NCI-H1436 (cell line): ENCODE measurements at places on chromosomes 13 and 19.
A peak's percentile ranks its signal among the peaks of the same experiment; 100 is the strongest.

DNA sequence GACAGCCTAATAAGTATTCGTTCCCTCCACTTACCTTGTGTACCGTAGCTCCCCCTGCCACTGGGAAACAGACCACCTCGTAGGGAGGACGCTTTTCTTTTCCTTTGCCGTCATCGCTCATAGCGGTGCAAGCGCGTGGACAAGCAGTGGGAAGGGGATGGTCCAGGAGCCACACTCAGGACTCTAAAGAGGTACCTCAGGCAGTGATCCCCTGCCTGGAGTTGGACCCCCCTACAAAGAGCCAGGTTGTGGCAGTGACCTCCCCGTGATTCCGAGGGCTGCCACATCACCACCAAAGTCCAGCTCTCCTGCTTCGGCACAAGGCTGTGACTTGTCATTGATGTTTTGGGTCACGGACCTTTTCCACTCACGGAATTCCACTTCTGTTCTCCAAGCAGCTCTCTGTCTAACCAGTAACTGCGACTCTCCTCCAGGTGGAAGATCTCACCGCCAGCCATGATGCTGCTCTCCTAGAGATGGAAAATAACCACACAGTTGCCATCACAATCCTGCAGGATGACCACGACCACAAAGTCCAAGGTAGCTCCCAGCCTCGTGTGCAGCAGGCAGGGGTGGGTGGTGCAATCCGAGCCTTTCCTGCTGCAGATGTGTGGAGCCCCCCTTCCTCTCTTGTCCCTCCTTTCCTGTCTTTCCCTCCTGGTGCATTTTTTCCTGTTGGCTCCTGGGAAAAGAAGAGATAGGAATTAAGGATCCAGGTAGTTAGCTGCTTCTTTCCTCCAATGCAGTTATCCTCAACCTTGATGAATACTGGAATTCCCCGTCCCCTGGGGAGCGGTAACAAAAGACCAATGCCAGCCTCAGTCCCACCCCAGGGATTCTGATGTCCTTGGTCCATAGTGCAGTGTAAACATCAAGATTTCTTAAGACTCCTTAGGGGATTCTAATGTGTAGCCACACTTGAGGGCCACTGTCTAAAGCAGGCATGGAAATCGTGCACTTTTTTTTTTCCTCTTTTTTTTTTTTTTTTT lies 107.7 kb downstream of the SLC7A1 start:
- no peak for DNase-seq

GRCh38 chr19:19485161-19485997 lies 30.0 kb downstream of the TSSK6 start:
- DNase-seq = no peak

- DNase-seq = no peak
Measured at GRCh38 chr13:50686551-50686950, 156.9 kb downstream of the DLEU7 start.

GRCh38 chr19:41689993-41690800 lies 2.1 kb upstream of the CEACAM7 start:
- no peak for DNase-seq

- no peak for DNase-seq
Measured at GRCh38 chr13:37409756-37410155, 188.8 kb downstream of the POSTN start.

DNA sequence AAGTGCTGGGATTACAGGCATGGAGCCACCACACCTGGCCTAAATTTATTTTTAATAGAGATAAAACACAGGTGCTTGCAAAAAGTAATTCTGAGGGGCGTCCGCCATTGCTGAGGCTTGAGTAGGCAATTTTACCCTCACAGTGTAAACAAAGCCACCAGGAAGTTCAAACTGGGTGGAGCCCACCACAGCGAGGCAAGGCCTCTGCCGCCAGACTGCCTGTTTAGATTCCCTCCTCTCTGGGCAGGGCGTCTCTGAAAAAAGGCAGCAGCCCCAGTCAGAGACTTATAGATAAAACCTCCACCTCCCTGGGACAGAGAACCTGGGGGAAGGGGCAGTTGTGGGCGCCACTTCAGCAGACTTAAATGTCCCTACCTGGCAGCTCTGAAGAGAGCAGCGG lies 50.7 kb downstream of the B3GLCT start:
- DNase-seq = no peak

GRCh38 chr13:107976628-107977027 lies 238.7 kb downstream of the LIG4 start:
- no peak for DNase-seq

GRCh38 chr19:51750400-51751094 lies 1.1 kb downstream of the FPR1 start:
- DNase-seq = no peak

DNA sequence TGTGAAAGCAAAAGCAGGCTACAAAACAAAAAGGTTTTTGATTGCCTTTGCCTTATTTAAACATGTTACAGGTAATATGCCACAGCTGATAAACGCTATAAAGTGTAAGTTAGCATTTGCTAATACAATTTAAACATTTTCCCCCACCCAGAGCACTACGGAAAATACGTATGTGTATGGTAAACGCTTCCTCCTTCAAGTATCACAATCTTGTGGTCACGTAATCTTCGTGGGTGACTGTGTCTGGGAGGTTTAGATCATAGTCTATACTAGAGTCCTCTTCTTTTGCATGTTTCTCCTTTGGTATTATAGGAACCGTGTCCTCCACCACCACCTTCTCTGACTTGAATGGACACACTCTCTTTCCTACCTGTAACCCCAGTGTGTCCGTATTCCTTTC lies 38.1 kb upstream of the POSTN start:
- DNase-seq = no peak

DNA sequence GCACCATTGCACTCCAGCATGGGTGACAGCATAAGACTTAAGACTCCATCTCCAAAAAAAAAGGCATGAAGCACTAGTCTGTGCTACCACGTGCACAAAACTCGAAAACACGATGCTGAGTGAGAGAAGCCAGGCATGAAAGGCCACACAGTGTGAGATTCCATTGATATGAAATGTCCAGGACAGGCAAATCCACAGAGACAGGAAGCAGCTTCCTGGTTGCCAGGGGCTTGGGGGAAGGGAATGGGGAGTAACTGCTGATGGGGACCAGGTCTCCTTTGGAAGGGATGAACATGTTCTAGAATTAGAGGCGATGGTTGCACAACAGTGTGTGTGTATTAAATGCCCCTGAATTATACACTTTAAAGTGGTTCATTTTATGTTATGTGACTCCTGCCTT lies 15.9 kb upstream of the JUND start:
- no peak for DNase-seq

DNA sequence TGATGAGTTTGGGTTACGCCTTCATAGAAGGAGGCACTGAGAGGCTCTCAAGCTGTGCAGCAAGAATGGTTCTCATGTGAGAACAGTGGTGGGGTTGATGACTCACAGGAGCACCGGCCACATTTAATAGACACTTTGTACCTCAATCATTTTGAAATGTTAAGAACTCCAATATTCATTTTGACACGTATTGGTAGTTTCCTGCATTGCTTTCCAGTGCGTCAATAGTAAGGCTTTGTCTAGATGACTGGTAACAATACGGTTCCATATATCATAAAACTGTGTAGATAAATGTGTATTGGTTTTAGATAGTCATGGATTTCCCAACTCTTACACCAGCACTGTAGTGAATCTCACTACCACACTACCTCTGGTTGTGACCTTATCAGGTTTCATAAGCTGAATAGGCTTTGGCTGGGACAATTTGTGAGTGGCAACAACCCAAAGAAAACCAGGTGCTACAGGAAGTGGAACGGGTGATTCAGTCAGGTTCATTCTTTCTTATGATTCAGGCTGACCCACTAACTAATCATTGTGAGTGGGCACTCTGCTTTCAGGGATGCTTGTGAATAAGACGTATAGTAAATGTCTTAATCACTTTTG lies 362.6 kb downstream of the KLF5 start:
- peak; percentile 18 for DNase-seq

DNA sequence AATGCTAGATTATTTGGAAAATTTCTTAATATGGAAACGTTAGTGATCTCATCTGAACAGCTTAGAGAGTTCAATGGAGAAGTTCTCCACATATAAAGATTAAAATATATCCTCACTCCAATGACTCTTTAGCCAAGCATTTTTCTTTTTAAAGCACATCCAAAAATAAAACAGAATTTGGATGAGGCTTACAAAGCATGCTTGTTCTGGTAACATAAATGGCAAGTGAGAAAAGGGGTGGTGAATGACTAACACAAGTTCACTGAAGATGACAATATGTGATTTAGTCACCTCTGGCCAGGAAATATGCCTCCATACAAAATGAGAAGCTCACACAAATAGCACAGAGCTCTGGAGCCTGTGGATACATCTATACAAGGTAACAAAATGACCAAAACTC lies 253.0 kb downstream of the PCDH20 start:
- DNase-seq = no peak

DNA sequence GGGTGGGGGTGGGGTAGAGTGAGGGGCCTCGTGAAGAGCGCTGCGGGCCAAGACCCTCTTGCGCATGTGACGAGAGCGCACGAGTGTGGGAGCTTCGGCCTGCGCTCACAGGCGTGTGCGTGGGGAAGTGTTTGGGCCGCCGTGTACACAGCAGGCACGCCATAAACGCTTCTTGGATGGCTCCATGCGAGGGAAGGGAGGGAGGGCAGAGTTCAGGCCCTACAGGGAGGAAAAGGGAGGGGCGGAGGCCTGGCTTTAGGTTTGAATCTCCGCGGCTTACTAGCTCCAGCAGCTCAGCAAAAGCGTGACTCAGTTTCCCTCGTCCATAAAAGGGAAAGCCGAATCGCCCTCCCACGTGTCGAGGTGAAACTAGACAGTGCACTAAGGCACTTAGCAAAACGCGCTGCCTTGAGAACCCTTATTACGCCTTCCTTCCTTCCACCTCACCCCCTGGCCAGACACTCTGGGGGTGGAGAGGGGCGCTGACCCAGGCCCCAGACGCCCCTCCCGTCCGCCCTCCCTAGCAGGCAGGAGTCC lies 12.5 kb downstream of the GADD45B start:
- no peak for DNase-seq

DNA sequence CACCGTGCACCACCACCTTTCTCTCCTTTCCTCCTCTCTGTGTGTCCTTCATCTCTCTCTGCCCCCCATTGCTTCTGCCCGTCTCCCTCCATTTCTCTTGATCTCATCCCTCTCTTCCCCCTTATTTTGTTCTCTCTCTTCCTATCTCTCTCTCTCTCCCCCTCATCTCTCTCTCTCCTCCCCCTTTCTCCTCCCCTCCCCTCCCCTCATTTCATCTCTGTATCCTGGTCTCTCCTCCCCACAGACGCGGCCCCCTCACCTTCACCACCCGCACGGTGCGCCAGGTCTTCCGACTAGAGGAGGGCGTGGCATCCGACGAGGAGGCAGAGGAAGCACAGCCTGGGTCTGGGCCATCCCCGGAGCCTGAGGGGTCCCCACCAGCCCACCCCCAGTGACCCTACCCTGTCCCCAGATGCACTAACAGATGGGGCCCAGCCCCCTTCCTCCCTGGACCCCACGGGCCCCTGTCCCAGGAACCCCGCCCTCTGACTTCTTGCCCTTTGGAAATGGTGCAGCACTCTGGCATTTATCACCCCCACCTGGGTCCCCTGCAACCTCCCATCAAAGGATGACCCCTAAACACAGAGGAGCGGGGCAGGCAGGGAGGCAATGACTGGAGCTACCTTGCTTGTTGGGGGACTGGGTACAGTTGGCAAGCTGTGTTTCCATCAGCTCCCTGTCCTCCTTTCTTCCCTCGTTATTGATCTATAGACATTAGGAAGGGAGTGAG lies 19.6 kb downstream of the KCNC3 start:
- no peak for DNase-seq

DNA sequence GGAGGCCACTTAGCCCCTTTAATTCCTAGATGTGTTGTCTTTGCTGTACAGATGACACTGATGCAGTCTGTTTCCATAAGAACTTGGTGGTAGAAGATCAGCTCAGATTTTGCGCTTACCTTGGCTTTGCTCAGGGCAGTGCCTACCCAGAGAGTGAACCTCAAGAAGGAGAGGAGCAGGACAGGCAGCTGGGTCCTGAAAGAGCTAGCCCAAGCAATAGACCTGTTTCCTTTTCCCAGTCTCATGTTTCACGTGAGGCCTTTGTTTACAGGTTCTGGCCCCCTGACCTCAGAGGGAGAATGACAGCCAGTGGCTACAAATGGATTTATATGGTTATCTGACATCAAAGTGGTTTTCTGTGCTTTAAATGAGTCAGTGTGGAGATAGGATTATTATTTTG lies 40.1 kb downstream of the METTL21C start:
- no peak for DNase-seq

- DNase-seq = no peak
Measured at GRCh38 chr13:49497272-49497671, 1.5 kb downstream of the PHF11 start.

DNA sequence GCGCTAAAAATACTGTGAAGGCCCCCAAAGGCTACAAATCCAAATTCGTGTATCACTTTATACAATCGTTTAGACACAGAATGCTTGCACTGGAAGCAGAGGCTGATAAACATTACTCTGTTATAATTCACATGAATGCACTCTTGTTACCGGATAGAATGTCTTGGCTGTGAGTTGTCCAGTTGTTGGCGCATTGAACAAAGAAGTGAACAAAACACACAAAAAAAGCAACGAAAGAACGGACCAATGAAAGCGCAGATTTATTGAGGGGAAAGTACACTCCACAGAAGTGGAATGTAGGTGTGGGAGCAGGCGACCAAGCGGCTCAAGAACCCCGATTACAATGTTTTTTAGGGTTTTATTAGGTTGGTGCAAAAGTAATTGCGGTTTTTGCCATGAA lies 529 bp upstream of the ZNF418 start:
- DNase-seq = no peak

GRCh38 chr19:32673573-32673972 lies 1.4 kb downstream of the ANKRD27 start:
- no peak for DNase-seq

DNA sequence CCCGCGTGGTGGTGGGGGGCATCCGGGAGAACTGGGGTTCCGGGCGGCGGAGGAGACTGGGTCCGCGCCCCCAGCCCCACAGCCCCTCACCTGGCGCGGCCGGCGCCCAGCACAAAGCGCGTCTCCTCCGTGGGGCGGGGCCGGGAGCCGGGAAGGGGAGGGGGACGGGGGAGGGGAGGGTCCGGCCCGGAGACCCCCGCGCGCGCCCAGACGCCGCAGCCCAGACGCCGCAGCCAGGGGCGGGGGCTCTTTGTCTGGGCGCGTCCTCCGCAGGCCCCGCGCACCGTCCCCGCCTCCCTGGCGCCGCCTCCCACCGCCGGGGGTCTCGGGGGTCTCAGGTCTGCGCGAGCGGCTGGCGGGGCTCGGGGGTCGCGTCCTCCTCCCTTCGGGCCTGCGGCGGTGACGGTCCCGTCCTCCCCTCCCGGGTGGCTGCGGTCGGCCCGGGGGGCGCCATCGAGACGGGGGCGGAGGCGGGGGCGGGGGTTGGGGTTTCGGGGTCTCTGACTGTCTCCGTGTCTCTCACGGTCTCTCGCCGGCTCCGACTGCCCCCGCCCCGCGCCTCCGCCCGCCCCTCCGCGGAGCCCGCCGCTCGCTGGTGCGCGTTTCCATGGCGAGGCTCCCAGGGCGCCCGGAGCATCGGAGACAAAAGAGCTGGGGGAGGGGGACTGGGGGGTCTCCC lies at the start of gene PLPPR3:
TSS of gene PLPPR3 (minus strand) at position 131 of the 679 bp plus-strand sequence. CDS start 396 bp downstream, outside the sequence.
- DNase-seq = no peak

DNA sequence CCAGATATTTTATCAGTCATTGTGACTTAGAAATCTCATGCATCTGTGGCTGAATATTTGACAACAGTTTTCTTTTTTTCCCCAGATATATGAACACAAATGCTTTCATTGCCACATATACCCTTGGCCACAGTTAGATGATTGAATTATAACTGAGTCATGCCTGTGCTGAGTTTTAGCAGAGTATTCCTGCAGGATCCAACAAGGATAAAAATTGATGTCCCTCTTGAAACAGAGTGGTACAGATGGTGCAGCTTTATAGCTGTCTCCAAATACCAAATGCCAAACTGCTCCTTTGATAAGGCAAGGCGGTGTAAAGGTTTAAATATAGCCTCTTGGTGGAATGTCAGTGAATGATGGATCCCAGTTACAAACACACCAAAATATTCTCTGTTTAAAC lies 428.5 kb downstream of the GPC6 start:
- DNase-seq = no peak
